Natural killer cell (primary cell): ENCODE measurements at places on chromosomes 6 and 20. TPM values are rescaled to one million over a fixed set of nuclear protein-coding genes. Genes with fewer than 3 reads are reported as not detected.

GRCh38 chr6:148440877-148441453 is 98.3 kb downstream of the SASH1 start:
- no peak for DNase-seq

Gene RIPPLY2
- not detected for total RNA-seq

Gene WFDC5
- total RNA-seq: not detected

DNA sequence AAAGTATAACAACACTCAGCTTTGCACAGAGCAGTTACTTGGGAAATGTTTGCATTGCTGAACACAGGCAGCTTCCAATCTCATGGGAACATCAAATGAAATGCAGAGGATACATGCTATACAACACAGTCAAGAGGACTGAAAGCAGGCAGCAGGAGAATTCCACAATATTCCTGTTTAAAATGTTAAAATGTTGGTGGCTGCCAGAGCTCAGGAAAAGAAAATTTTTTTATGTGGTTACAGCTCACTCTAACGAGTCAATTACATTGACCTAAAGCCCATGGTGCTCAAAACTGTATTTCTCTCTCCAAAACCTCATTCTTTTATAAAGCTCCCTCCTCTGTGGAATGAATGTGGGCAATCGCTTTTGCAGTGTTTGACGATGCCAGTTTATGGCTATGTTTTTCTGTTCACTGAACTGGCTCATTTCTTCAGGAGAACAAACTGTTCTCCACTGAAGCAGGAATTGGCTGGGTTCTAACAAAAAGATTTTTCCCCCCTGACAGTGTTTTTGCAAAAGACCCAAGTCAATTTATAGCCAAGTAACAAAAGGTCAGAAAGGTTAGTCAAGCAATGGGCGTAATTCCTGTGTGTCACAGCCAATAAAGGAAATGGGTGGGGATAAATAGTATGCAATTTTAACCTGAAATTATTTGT is 69.0 kb downstream of the ZHX3 start:
- no peak for DNase-seq

- DNase-seq: no peak
These were observed 38.7 kb downstream of the IL20RA start for GRCh38 chr6:137006056-137006455.

DNA sequence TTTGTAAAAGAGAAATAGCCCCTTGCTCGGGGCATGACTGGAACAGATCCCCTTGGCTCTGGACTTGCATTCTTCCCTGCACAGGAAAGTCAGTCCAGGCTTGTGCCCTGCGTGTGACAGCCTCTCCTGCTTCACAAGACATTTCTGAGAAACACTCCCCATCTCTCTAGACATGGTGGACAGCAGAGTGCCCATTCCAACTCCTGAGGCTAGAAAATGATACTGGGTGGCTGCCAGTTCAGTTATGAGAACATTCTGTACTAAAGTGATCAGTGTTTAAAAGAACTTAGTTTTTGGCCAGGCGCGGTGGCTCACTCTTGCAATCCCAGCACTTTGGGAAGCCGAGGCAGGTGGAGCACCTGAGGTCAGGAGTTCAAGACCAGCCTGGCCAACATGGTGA is 41.3 kb downstream of the TGM3 start:
- no peak for DNase-seq

- DNase-seq: no peak
These were observed 52.2 kb upstream of the TTPAL start for GRCh38 chr20:44423480-44423879.

DNA sequence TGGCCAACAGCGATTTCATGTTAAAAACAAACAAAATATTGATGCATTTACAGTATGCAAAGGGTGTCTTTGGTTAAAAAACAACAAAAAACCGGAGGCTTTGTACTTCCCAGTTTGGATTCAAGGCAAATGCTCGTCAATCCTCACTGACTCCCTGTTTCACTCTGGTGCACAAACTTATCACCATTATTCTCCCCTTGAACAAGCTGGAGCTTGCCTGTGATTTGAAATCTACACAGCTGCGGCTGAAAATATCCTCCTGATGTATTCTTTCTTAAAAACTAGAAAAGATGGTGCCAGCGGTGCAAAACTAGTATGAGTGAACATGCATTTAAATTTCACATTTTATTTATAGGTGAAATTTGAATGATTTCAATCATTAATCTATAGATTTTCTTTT is 3.3 kb downstream of the PERP start:
- DNase-seq: no peak

- peak; percentile 31 for DNase-seq
These were observed 99.4 kb downstream of the BFSP1 start for GRCh38 chr20:17431621-17432364.

- no peak for DNase-seq
These were observed 130.8 kb upstream of the RIPOR2 start for GRCh38 chr6:25066593-25066992.

GRCh38 chr6:391559-392440 is at the start of gene IRF4:
IRF4 (plus strand) TSS chr6:391752; CDS start chr6:393153, 1,401 bp downstream.
- no peak for DNase-seq

Gene COL12A1
- 0.25 TPM for total RNA-seq
